ENCODE measurements at places on chromosomes 13 and 19. TPM values are rescaled to one million over a fixed set of nuclear protein-coding genes. Genes with fewer than 3 reads are reported as not detected.

- DNase-seq, result peak; percentile 32
These were observed 957 bp upstream of the CCDC194 start for GRCh38 chr19:17394891-17395415.

DNA sequence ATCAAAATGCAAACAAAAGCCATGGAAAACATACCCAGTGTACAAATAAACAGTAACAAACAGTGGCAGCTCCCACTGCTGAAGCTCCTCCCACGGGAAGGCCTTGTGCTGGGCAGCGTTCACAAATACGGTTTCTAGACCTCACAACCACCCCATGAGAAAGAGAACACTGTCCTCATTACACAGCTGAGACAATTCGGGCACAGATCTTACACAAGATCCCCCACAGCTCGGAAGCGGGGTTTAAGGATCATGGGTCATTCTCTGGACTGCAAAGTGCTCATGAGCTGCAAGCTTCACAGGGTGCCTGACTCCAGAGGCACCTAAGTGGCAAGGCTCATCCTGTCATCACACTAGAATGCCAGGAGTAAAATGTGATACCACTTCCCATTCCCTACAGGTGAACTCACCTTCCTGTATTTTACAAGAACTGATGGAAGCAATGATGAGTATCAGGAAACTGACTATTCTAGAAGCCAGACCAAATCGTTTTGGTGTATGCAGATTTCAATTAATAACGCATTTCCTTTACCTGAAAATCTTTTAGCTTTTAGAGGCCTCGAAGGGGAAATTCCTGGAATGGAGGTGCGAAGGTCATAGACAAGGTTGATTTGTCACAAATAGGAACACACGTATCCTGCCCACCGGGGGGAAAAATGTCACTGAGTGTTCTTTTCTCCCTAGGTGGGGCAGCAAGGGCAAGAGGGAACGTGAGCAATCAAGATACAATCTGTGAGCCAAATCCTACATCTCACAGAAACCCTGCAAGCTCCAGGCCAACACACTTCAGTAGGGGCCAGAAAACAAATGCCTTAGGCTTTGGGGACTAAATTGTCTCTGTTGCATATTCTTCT lies 41.2 kb downstream of the STK24 start:
- DNase-seq, result no peak

- DNase-seq, result peak; percentile 66
These were observed at the start of gene SERTM1 for GRCh38 chr13:36673838-36674326. SERTM1 (plus strand) TSS chr13:36674020; CDS start chr13:36695079, 21,059 bp downstream.

GRCh38 chr13:37118016-37118415 lies 12.6 kb upstream of the CSNK1A1L start:
- no peak for DNase-seq

GRCh38 chr19:19532806-19533701 lies 4.3 kb downstream of the YJEFN3 start:
- DNase-seq, result no peak

- no peak for DNase-seq
These were observed 197.0 kb downstream of the PCDH9 start for GRCh38 chr13:67033170-67033569.

DNA sequence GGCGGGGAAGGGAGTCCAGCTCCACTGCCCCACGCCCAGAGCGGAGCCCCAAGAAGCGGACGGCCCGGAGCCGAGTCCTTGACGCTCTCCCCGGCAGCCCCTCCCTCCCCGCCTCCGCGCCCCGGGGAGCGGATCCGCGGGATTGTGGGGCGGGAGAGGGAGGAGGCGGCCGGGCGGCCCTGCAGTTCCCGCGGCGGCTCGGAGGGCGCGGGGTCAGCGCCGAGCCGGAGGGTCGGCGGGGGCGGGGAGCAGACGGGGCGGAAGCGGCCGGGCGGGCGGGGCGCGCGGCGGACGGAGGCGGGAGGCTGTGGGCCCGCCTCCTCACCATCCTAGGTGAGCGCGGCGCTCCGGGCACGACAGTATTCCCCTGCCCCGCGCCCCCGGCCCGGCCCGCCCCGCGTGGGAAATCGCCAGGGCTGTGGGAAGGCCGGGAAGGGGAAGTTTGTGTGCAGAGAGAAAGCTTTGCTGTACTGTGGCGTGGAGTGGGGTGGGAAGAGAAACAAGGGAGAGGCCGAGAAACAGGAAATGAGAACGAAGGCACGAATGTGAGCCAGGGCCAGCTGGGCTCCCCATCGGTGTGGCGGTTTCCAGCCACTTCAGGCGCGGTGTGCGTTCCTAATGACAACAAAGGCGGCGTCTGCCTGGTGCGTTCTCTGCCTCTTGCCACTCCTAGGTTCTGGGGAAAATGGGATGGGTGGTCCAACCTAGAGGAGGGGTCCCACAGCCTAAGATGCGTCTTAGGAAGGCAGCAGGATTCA lies 1.3 kb upstream of the KLF12 start:
- DNase-seq, result peak; percentile 73

- DNase-seq, result no peak
These were observed 18.8 kb downstream of the FLT1 start for GRCh38 chr13:28475916-28476725.

DNA sequence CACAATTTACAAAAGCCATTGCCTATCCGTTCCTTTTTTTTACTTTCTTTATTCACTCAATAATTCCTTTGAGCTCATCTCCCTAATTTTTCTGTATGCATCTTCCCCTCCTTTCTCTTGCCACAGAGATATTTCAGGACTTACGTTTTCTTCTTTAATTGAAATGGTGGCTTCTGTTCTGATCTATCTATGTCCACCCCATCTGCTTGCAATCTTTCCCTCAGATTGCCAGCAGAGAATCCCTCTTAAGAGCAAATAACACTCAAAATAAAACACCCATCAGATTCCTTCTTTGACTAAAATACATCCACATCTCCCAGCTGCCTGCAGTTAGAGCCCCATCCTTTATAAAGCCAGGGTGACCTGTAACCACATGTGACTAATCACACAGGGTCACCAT lies 478.6 kb downstream of the EFNB2 start:
- no peak for DNase-seq

DNA sequence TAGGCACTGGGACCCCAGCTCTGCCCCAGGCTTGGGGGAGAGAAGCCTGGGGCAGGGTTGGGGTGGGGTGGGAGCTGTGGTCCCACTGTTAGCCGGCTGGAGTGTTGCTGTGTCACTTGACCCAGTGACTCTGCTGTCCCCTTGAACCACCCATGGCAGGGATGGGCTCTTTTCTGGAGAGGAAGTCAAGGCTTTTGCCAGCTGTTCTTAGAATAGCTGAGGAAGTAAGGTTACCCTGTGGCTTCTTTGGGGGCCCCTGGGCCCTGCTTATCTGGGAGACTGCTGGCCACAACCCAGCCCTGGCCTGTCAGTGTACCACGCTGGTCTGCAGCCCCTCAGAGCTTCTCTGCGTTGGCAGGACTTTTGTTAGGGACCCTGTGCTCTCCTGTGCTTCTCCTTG lies 9.1 kb downstream of the PNPLA6 start:
- no peak for DNase-seq

- DNase-seq, result no peak
These were observed 6.4 kb upstream of the FOXO1 start for GRCh38 chr13:40672765-40673397.

DNA sequence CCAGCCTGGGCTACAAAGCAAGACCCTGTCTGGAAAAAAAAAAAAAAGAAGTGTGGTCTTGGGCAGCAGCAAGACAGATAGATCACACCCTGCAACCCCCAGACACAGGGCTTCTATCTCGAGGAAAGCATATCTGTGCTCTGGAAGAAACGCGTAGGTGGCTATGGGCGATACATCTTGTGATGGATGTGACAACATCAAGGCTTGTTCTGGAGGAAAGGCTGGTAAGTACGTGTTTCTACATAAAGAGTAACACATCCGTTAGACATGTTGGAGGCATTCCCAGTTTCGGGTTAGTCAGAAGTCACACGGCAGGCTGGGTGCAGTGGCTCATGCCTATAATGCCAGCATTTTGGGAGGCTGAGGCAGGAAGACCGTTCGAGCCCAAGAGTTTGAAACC lies 6.6 kb upstream of the DHDH start:
- DNase-seq, result peak; percentile 81

- DNase-seq, result no peak
These were observed 1062.5 kb upstream of the PCDH9 start for GRCh38 chr13:68292601-68293000.

- DNase-seq, result no peak
These were observed 376.7 kb downstream of the OXGR1 start for GRCh38 chr13:96617528-96617927.

DNA sequence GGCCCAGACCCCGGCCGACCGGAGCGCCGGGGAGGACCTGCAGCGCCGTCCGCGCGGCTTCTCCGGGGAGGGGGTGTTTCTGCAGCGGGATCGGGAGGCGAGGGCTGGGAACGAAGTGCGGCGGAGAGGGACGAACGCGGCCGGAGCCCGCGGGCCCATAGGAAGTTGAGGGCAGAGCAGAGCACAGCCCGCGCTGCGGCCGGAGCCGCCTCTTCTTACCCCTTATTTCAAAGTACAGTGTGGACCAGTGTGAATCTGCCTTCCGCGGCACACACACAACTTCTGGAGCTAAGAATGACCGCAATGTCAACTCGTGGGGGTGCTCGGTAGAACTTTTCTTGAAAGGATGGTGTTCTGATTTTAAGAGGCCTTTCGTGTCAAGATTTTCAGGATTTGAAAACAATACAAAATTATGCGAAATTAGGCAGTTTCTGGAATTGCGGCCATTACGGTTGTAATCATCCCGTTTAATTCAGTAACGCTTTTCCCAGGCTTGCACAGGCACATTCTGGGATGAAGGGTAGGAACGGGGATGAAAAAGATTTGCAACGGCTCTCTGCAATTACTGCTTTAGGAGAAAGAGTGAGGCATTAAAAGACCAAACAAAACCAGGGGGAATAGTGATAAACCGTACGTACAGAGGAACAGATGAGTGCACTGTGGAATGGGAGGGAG lies 821 bp downstream of the TDRD3 start:
- DNase-seq, result peak; percentile 55

- DNase-seq, result no peak
These were observed 102.6 kb downstream of the LRCH1 start for GRCh38 chr13:46655377-46656180.

- no peak for DNase-seq
These were observed 2.5 kb downstream of the MAP1S start for GRCh38 chr19:17721821-17722220.

- peak; percentile 95 for DNase-seq
These were observed at the start of gene ZNF132 for GRCh38 chr19:58439576-58440554. ZNF132 (minus strand) TSS chr19:58440153; CDS start chr19:58439821, 332 bp downstream.

- DNase-seq, result no peak
These were observed 135.8 kb downstream of the SHISA2 start for GRCh38 chr13:25915840-25916518.

DNA sequence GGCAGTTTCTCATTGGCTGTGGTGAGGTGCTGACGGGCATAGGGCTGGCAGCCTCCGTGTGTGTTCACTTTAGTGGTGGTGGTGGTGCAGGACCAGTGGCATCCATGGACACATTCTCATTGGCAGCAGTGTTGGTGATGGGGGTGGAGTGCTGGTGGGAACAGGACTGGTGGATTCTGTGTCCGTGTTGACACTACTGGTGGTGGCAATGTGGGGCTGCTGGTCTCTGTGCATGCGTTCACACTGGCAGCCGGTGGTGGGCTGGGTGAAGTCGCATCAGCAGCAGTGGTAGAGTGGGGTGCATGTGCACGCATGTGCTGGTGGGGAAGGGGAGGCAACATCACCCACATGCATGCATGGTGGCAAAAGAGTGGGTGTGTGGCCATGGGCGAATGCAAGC lies 1471.4 kb upstream of the PCDH20 start:
- DNase-seq, result no peak

- peak; percentile 93 for DNase-seq
These were observed 10.5 kb upstream of the SMG9 start for GRCh38 chr19:43765109-43765876.

DNA sequence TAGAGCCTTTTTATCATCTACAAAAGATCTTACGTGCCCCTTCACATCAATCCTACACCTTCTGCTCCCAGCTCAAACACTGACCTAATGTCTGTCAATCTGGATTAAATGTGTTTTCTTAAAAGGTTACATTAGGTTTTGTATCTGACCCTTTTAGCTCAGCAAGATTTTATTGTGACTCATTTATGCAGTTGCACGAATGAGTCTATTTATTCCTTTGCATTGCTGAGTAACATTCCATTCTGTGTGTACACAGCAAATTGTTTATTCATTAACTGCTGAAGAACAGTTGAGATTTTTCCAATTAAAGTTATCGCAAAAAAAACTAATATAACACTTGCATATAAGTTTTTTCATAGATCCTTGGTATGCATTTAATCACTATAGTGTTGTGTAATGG lies 253.9 kb upstream of the GPC6 start:
- no peak for DNase-seq

- DNase-seq, result peak; percentile 86
These were observed at the start of gene FBXW9 for GRCh38 chr19:12696366-12697335. FBXW9 (minus strand) TSS chr19:12696631; CDS start chr19:12696581, 50 bp downstream.

DNA sequence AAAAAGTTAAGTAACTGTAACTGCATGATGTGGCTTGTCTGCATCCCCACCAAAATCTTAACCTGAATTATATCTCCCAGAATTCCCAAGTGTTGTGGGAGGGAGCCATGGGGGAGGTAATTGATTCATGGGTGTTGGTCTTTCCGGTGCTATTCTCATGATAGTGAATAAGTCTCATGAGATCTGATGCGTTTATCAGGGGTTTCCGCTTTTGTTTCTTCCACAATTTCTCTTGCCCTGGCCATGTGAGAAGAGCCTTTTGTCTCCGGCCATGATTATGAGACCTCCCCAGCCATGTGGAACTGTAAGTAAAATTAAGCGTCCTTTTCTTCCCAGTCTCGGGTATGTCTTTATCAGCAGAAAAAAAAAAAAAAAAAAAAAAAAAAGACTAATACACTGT lies 385.8 kb downstream of the SLITRK1 start:
- DNase-seq, result no peak

GRCh38 chr13:96238861-96239260 lies 149.0 kb downstream of the HS6ST3 start:
- DNase-seq, result peak; percentile 92

GRCh38 chr19:52957591-52957990 lies 5.1 kb downstream of the ZNF816 start:
- no peak for DNase-seq

DNA sequence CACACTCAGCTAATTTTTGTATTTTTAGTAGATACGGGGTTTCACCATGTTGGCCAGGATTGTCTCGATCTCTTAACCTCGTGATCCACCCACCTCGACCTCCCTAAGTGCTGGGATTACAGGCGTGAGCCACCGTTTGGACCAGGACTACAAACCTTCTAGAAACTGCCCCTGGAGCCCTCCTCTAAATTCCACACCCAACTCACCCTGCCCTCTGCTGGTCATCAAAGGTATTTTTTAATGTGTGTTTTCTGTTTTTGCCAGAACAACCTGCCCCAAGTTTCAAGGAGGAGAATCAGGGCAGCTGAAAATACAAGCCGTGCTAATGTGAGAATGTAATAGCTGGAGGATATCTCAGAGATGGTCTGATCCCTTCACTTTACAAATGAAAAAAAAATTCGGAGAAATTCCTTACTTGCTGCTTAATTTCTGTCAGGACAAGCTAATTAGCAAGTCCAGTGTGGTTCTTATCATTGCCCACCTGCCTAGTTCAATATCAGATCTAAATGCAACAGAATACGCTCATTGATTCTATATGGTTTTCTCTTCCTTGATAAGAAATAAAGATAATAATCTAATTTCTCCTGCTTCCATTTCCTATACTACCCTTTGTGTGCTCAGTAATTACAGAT lies 4.1 kb downstream of the ATP8A2 start:
- DNase-seq, result peak; percentile 15

CAMSAP3 gene
- 3.9 TPM for total RNA-seq

KLK6 gene
- not detected for total RNA-seq

PLVAP gene
- not detected for total RNA-seq

SPRED3 gene
- total RNA-seq, result 1.7 TPM

CILP2 gene
- total RNA-seq, result 0.20 TPM

POU2F2 gene
- total RNA-seq, result not detected

ZNF345 gene
- total RNA-seq, result 0.17 TPM

PGLYRP2 gene
- not detected for total RNA-seq

ZNF382 gene
- 6.3 TPM for total RNA-seq

Data from Caki2 (cell line).